ENCODE measurements at places on chromosomes 1 and 21. TPM values are rescaled to one million over a fixed set of nuclear protein-coding genes. Genes with fewer than 3 reads are reported as not detected.

The SLC6A17 gene
- not detected for total RNA-seq

The HUNK gene
- 0.55 TPM for total RNA-seq

The CD1B gene
- not detected for total RNA-seq

The UBQLN4 gene
- total RNA-seq, result 30.0 TPM

The ZBTB8A gene
- total RNA-seq, result 6.8 TPM

The CYP4A11 gene
- not detected for total RNA-seq

The CRYBG2 gene
- total RNA-seq, result 0.06 TPM

The RPE65 gene
- not detected for total RNA-seq

The DOP1B gene
- total RNA-seq, result 19.6 TPM

The IGSF21 gene
- total RNA-seq, result 2.6 TPM

The AMIGO1 gene
- 7.4 TPM for total RNA-seq

The KCND3 gene
- total RNA-seq, result 18.4 TPM

The CCDC185 gene
- total RNA-seq, result not detected

The METTL13 gene
- 22.1 TPM for total RNA-seq

The OR2T29 gene
- total RNA-seq, result not detected

The OR2L8 gene
- not detected for total RNA-seq

The LYPLA2 gene
- 37.2 TPM for total RNA-seq

The EIF4G3 gene
- 71.7 TPM for total RNA-seq

The DIPK1A gene
- total RNA-seq, result 25.9 TPM

The CCT8 gene
- total RNA-seq, result 116 TPM

The OR10K1 gene
- total RNA-seq, result not detected

The BATF3 gene
- total RNA-seq, result 18.8 TPM

The TIPRL gene
- 29.9 TPM for total RNA-seq

The SYNC gene
- total RNA-seq, result 27.1 TPM

The MFSD2A gene
- 8.0 TPM for total RNA-seq

The TFF2 gene
- not detected for total RNA-seq

The LEFTY1 gene
- not detected for total RNA-seq

The GJA4 gene
- total RNA-seq, result 26.4 TPM

The SHISAL2A gene
- total RNA-seq, result not detected

The CACNA1S gene
- not detected for total RNA-seq

Data from mesenteric fat pad (tissue), 1 donor.